ELR (cell line): ENCODE measurements at places on chromosomes 7 and 10.
A peak's percentile ranks its signal among the peaks of the same experiment; 100 is the strongest.

GRCh38 chr10:133242611-133243356 is 5.1 kb downstream of the VENTX start:
- peak; percentile 58 for DNase-seq

GRCh38 chr10:123800289-123800688 is 91.3 kb downstream of the CPXM2 start:
- DNase-seq: peak; percentile 12

DNA sequence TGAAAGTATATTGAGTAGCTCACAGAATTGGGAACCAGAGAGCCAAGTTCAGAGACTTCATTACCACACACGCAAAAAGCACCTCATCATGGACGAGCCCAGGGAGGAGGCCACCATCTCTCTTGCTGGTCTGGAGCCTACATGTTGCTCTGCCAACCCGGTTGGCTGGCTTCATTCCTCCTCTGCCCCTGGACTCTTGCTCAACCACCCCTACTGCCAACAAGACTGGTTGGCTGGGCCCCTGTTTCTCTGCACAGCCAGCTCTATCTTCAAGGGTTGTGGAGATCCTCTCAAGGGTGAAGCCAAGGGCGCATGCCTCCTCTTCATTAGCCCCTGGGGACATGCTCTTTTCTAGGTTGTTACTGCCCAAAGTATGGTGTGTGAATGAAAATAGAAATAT is 142.7 kb downstream of the JCAD start:
- DNase-seq: no peak

GRCh38 chr7:139682136-139683013 is 95.4 kb downstream of the HIPK2 start:
- peak; percentile 93 for DNase-seq

GRCh38 chr10:34612446-34612845 is 202.7 kb downstream of the PARD3 start:
- DNase-seq: peak; percentile 36

DNA sequence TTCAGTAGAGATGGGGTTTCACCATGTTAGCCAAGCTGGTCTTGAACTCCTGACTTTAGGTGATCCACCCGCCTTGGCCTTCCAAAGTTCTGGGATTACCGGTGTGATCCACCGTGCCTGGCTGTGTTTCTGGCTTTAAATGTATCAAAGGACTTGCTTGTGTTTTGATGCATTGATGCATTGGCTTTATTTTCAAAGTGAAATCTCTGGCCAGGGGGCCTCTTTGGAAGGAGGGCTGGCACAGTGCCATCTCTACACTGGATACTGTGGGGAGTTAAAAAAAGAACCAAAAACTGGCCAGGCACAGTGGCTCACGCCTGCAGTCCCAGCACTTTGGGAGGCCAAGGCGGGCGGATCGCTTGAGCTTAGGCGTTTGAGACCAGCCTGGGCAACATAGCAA is 16.0 kb downstream of the MNX1 start:
- no peak for DNase-seq

- DNase-seq: no peak
These were observed 28.2 kb downstream of the PDGFA start for GRCh38 chr7:491292-491957.

DNA sequence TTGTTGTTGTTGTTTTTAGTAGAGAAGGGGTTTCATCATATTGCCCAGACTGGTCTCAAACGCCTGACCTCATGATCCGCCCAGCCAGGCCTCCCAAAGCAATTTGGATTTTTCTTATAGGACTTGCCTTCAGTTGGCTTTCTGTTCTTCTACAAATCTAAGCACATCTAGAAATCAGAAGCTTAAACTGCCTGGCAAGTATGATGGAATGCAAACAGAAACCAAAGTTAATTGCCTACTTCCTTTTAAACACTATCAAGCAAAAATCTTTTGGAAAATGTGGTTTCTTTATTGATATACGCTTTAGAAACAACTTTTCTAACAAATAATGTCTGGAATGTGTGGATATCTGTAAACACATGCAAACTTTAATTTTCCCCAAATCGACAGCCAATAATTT is 64.9 kb downstream of the USP6NL start:
- peak; percentile 39 for DNase-seq
